Frontal cortex (tissue), 4 donors: ENCODE measurements at places on chromosomes 13 and 19. TPM values are rescaled to one million over a fixed set of nuclear protein-coding genes. Genes with fewer than 3 reads are reported as not detected.

- DNase-seq: no peak
Measured at GRCh38 chr13:36979361-36980050, 19.6 kb downstream of the ALG5 start.

DNA sequence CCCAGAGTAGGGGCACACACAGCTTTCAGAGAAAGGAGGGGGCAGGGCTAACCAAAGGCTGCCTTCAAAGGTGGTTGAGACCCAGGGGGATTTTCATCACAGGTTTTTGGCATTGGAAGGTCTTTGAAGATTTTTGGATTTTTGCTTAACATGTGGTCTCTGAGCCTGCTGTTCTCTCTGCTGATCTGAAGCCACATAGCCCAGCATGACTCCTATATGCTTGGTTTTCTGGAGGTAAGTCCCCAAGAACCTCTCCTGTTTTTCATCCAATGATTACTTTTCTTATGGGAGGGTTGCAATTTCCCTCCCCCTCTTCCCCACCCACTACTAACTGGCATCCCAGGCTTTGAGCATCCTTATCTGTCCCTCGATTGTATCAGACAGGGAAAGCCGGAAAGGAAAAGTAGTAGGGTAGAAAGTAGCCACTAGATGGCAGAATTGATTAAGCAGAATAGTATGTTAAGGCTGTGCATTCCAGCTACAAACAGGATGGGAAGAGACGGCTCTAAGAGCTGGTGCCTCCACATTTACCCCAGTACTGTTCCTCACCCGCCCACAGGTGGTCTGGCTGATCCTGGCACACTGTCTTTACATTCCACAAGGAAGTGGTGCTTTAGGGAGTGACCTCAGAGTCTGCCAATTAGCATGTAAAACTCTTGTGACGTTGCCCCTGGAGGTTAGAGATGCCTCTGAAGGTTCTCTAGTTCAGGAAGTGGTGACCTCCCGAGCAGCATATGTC, 218.9 kb upstream of the EDNRB start:
- peak; percentile 5 for DNase-seq

DNA sequence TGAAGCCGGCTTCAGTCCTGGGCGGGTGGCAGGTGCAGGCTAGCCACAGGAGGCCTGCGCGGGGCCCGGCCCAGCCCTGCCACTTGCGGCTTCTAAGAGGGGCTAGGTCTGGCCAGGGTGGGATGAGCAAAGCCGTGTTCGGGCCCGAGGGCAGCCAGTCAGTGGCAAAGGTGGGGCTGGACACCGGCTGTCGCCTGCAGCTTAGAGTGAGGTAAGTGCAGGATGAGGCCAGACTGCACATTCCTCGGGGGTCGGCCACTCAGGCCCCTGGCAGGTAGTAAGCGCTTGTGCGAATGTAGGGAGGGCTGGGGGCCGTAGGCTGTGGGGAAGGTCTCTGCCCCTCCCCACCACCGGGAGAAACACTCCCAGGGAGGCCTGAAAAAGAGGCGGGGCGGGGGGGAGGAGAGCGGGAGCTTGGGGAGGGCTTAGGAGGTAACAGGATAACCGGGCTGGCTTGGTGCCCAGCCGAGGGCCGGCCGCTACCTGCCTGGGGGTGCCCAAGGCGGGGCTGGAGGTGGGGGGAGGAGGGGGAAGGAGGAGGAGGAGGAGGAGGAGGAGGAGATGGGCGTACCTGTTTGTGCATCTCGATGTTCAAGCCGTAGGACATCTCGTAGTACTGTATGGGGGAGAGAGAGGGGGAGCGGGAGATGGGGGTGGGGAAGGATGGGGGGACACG, 6.4 kb downstream of the TLE5 start:
- DNase-seq: no peak

NCAN gene
- total RNA-seq: 162 TPM

OR10H1 gene
- total RNA-seq: not detected

EPSTI1 gene
- 1.2 TPM for total RNA-seq

DNA sequence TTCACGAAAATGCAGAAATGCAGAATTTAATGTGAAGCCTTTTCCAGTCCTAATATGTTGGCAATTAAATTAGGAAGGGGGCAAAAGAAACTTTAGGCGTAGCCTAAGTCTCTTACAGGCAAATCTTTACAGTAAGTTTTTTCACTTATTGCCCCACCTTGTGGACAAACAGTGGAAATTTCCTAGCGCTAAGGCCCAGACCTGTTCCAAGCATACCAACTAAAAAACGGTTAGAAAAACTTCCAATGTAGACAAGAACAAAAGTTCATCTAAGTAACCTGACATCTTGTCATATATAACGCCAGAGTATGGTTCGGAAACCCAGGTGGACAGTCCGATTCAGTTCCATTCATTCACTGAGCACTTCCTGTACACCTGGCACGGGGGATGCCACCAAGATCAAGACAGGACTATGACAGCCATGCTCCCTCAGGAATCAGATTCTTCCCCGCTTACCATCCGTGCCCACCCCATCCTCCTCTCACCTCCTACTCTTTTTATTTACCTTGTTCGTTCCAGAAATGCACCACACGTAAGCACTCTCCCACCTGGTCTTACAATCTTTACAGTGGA, 4.9 kb downstream of the ZAR1L start:
- no peak for DNase-seq
